ENCODE measurements at places on chromosomes 6 and 20. TPM values are rescaled to one million over a fixed set of nuclear protein-coding genes. Genes with fewer than 3 reads are reported as not detected.
A peak's percentile ranks its signal among the peaks of the same experiment; 100 is the strongest.

CRISP3 gene
- 9.2 TPM for total RNA-seq

GFOD1 gene
- total RNA-seq = 23.3 TPM

ID1 gene
- total RNA-seq = 156 TPM

CYP21A2 gene
- 14.1 TPM for total RNA-seq

SH3BGRL2 gene
- total RNA-seq = 50.9 TPM

DNA sequence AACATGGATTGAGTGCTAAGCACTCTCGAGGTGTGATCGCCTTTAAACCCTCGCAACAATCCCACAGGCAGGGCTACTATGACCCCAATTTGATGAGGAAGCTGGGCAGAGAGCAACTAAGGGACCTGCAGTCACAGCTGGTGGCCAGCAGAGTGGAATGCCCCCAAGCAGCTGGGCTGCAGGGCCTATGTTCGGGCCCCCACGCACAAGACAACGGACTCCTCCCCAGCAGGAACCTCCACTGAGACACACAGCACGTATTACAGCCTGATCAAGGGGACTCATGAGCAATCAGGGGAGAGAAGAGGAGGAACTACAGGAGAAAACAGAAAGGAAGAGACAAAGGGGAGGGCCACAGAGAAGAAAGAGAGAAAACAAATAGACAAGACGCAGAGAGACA lies 21.7 kb downstream of the CST7 start:
- DNase-seq = no peak

GRCh38 chr6:166573511-166574216 lies 12.8 kb downstream of the RAMACL start:
- DNase-seq = no peak

DNA sequence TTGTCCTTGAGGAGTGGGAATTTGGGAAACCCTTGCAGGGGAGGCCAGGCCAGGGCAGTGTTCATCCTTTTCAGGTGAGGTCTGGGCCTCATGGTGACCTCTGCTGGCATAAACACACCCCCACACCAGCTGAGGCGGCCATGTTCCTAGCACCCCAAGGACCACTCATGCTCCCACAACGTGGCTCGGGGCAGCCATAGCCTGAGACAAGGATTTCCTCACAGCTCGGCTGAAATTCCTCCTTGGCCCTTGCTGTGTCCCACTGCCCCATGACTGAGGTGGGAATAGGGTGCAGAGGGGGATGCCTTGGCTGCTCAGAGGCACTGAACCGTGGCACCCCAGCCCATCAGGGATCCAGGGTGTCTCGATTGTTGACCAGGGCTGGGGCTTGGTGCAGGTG lies 27.3 kb upstream of the SPDEF start:
- no peak for DNase-seq

- DNase-seq = no peak
These were observed 7.6 kb upstream of the SLC17A4 start for GRCh38 chr6:25746968-25747367.

GRCh38 chr6:166308033-166308768 lies at the start of gene PRR18:
Gene PRR18 (minus strand): TSS chr6:166308392. CDS start chr6:166308142, 250 bp downstream.
- no peak for DNase-seq

DNA sequence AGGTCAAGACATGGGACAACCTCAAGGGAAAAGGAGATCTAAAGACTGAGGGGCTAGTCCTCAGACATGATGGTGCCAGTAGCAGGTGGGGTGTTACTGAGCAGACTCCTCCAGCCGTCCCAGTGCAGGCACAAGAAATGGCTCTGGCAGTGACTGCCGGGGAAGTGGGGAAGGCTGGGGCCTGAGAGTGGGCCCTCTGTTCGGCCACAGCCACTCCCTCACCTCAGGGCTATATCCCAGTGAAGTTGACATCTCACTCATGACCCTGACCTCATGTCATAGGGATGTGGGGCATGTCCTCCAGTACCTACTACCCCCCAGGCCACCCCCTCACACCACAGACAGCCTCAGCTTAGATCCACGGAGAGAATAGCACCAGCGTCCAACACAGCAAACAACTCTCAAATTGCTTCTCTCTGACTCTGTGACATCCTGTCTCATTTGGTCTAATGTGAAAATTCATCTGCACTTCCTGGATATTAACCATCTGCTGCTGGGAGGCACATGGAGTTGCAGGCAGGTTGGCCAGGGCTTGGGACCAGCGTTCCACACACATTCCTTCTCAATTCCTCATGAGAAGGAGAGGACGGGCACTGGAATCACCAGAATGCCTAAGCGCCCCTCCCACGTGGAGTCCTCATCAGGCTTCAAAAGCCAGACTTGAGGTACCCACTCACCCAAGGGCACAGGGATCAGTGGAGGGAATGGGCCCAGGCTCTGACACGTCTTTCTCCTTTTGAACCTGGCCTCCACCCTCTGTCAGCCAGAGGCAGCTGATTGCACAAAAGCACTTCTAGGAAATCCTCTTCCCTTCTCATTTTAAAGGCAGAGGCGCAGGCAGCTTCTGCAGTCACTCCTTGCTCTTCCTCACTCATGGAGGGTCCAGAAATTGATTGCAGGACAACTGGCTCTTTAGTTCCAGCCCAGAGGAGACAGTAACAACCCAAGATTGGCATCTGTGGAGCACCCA lies 163.6 kb upstream of the CST7 start:
- DNase-seq = no peak

GRCh38 chr6:15242937-15243614 lies 2.8 kb upstream of the JARID2 start:
- no peak for DNase-seq

DNA sequence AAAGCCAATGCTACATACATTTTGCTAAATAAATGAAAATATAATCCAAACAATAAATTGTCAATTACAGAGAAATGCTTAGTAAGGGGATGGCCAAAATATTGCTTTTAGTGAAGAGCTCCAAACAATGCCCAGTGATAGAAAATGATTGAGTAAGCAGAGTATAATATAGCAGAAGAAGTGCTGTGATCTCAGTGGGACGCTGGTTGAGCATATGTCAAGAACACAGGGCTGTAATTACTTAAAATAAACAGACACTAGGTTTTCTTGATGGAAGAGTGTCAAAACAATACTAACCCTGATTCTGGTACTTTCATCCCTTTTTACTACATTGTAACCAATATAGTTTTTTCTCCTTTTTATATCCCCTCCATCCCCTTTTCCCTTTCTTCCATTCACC lies 150.3 kb downstream of the GRIK2 start:
- DNase-seq = no peak

DNA sequence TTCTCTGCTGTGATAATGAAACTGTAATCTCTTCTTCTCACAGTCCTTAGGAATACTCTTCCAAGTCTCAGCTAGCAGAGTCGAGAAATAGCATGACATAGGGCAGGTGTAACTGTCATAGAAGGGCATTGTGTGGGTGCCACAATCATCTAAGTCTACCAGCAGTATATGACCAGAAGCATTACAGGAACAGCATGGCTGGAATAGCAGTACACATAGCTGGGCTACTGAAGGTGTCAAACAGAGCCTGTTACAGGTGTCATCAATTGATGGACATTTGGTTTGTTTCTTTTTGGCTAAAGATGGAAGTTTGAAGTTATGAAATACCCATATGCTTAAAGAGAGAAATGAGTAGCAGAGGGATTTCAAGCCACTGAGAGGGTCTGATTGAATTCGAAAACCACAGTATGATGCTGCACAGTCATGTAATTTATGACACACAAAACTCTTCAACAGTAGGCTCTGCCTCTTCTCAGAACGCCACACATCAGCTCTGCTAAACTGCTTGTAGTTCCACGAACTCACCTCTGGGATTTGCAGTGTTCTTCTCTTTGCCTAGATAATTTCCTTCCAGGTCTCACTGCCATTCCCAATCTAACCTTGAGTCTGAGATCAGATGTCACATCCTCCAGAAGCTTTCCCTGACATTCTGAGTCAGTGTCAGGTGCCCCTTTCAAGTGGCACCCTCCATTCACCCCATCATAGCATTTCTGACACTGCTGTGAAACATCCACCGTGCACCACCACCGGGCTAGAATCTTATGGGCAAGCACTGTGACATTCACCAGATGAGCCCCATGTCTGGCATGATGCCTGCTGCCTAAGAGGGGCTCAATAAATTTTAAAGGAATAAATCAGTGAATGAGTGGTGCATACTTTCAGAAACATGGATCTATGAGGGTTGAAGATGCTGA lies 151.0 kb downstream of the ADAT2 start:
- DNase-seq = no peak

- peak; percentile 75 for DNase-seq
These were observed 24.0 kb upstream of the SCML4 start for GRCh38 chr6:107847844-107848802.
